ENCODE measurements at places on chromosomes 4 and X.

DNA sequence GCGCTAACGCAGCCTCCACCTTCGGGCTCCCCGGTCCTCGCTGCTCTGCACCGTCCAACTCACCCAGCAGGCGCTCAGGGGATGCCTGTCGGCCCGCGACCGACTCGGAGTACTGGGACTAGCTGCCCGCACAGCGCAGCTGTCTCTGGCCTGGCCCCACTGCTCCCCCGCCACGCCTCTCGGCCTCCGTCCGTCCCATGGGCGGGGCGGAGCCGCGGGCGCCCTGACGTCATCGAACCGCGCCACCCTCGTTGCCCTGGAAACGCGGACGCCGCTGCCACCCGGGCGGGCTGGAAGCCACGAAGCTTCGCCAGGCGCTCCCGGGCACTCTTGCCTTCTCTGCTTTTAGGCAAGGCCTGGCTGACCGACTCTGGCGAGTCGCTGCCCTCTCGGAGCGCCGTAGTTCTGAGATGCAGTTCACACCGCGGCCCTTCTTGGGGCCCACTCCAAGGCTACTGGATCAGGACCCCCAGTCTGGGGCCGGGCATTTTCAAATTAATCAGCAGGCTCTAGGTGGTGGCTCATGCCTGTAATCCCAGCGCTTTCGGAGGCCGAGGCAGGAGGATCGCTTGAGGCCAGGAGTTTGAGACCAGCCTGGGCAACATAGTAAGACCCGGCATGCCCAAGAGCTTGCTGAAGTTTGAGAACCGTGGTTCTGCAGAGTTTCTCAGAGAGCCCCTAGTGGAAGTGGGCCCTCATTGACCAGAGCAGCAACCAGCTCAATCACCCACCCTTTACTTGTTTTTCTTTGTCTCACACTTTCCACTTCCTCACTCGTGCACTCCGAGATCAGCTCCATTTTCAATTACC is 12.0 kb downstream of the ACOX3 start:
- DNase-seq: peak; percentile 83

DNA sequence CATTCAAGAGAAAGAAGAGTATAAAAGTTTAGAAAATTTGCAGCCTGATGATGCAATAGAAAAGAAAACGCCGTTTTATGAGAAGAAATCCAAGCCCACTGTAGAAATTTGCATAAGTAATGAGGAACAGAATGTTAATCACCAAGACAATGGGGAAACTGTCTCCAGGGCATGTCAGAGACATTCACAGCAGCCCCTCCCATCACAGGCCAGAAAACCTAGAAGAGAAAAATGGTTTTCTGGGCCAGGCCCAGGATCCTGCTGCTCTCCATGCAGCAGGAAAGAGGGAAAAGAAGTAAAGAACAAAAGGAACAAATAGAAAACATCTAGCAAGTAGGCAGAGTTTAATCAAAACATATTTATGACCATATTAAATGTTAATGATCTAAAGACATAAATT is 119.0 kb downstream of the ANKRD50 start:
- DNase-seq: no peak

- DNase-seq: no peak
Measured at GRCh38 chrX:132842460-132843238, 115.8 kb downstream of the HS6ST2 start.

DNA sequence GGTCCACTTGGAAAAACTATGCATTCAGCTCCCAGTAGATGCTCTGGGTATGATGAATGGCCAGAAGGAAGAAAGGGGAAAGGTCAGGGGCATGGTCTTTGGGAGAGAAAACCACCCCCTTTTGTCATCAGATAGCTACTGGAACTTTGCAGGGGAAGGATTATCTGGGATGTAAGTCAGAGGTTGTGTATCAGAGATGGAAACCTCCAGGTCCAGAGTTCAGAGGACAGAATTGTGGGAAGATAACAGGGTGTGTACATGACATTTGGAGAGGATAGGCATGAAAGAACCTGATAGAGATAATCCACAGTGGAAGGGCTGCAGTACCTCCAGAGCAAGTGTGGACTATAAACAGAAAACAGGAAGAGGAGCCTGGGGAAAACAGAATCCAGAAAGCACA is 262.7 kb downstream of the SPRY1 start:
- DNase-seq: no peak

DNA sequence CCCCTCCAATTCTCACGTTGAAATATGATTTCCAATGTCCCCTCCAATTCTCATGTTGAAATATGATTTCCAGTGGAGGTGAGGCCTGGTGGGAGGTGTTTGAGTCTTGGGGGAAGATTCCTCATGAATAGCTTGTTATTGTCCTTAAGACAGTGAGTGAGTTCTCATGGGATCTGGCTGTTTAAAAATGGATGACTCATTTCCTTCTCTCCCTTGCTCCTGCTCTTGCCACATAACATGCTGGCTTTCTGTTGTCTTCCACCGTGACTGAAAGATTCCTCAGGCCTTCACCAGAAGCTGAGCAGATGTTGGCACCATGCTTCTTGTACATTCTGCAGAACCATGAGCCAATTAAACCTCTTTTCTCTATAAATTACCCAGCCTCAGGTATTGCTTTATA is 346.8 kb upstream of the TECRL start:
- no peak for DNase-seq

- DNase-seq: no peak
Measured at GRCh38 chr4:95198961-95199360, 349.8 kb downstream of the UNC5C start.

GRCh38 chrX:149825424-149825823 is 43.7 kb downstream of the MAGEA9 start:
- no peak for DNase-seq

GRCh38 chr4:30802622-30803323 is 82.6 kb downstream of the PCDH7 start:
- DNase-seq: no peak

DNA sequence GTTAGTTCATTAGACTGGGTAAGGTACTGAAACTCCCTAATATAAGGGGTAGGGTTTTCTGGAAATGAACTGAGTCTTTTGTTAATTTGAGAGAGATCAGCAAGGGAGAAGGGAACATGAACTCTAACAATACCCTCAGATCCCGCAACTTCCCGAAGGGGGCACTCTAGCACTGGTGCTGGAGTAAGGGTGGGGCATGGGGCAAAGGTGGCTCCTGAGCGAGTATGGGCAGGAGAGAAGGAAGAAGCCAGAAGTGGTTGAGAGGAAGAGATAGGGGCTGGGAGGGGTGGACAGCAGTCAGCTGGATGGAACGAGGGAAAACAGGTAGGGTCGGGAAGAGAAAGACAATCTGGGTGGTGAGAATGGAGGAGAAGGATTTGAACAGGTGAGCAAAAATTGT is 183.2 kb upstream of the MAGEE2 start:
- no peak for DNase-seq

GRCh38 chr4:93334003-93334402 is 494.6 kb upstream of the ATOH1 start:
- DNase-seq: no peak

- DNase-seq: no peak
Measured at GRCh38 chrX:2301901-2302300, 198.9 kb downstream of the DHRSX start.

- DNase-seq: no peak
Measured at GRCh38 chr4:57137261-57137660, 27.1 kb upstream of the IGFBP7 start.

DNA sequence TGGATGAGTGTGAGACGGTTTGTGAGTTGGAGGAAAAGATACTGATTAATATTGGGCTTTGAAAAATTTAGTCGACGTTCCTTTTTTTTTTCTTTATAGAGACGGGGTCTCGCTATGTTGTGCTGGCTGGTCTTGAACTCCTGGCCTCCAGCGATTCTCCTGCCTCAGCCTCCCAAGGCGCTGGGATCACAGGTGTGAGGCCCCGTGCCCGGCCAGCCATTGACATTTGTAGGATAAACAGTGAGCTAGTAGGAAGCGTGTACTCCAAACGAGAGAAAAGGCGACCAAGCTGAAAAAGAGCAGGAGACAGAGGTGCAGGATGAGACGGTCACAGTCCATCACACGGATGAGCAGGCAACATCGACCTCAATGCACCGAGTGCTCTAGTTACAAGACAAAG is 19.4 kb downstream of the PPP2R3B start:
- DNase-seq: no peak

GRCh38 chr4:93764639-93765246 is 63.8 kb upstream of the ATOH1 start:
- DNase-seq: no peak

DNA sequence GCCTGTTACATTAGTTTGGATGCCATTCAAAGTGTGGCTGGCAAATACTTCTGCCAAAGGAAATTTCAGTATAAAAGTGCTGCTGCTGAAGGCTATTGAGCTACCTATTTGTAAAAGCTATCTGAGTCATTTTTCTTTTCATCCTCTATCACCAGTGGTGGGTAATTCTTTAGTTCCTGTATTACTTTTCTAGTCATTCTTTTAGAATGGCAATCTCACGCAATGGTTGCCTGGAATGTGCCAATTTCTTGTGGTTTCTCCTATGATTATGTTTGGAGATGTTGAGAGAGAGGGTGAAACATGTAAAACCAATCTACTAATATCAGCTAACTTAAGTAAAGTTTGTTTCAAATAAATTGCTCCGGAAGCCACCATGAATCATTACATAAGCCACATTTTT is 685.0 kb downstream of the RAPGEF2 start:
- DNase-seq: no peak

DNA sequence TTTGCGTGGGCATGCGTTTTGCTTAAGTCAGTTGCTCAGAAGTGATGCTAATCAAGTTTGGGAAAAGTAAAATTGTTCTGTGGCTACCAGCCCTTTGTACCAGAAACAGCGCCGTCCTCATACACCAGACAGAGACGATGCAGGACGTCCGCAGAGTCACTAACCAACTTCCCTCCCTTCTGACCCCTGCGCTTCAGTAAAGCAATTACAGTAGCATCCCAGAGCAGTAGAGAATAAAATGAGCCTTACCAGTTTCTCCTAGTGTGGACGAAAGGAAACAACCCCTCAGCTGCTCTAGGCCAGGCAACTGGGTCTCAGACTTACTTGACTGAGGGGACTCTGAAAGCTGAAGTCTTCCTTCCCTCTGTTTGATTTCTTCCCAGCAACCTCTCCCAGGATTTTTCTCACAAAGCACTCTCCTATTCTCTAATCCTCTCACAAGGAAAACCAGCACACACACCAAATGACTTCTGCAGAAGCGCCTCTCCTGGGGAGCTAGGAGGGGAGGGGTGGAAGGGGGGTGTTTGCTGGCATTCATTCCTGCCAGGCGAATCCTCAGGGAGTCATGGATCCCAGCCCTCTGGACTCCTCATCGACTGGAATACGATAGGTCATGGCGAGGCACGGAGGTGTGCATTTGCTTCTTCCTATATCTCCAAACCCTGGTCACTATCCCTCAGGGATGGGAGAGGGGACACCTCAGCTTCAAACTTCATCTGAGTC is 56.0 kb upstream of the MID1 start:
- no peak for DNase-seq

DNA sequence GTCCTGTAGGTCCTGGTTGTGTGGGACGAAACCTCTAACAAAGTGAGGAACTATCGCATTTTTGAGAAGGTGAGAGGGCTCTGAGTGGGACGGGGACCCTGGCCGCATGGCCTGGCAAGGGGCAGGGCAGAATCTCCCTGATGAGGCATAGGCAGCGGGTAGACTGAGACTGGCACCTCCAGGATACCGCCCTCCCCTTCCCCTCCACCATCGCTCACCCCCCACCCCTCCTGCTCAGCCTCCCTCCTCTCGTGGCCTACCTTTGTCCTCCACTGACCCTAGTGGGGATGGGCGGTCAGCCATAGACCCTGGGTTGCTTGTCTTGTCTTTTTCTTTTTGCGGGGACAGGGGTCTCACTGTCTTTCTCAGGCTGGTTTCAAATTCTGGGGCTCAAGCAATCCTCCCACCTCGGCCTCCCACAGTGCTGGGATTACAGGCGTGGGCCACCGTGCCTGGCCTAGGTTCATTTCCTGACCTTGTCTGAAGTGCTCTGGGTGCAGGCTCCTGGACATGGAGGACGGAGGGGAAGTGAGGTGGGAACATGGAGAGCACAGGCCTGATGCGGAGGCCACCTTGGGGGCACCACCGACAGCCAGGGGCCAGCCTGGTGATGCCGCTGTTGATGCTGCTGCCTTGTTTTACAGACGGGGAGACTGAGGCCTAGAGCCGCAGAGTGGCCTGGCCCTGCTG is 10.5 kb upstream of the ADD1 start:
- no peak for DNase-seq

- DNase-seq: no peak
Measured at GRCh38 chrX:10159145-10159468, 2.3 kb downstream of the CLCN4 start.

DNA sequence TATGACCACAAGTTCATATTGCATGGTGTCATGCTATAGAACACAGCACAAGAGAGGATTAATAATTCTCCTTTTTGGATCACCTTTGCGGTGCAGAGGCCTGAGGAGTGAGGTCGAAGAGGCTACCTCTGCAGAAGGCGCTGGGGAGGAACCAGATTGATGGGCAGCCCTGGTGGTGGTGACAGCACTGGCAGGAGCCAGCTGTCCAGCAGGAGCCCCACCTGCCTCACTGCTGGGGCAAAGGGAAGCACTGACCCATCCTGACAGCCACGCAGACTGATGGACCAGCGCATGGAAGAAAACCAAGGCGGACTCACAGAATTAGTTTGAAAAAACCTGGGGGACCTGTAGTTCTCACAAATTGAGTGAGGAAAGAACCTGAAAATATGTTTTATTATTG is 50.9 kb downstream of the COX18 start:
- no peak for DNase-seq

DNA sequence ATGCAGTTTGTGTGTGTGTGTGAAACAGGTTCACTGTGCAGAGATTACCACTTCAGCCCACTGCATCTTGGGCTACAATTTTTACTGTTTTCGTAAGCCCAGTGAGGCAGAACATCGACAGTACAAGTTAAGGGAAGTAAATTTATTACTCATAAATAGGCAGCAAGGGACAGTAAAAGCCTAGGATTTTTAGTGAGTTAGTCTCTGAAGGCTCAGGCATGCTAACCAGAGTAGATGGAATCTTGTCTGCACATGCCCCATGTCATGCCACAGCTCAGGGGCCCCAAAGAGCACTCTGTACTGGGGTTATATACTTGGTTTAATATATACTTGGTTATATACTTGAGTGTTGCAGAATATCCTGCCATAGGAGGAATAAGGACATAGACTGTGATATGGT is 825.7 kb downstream of the TECRL start:
- no peak for DNase-seq

DNA sequence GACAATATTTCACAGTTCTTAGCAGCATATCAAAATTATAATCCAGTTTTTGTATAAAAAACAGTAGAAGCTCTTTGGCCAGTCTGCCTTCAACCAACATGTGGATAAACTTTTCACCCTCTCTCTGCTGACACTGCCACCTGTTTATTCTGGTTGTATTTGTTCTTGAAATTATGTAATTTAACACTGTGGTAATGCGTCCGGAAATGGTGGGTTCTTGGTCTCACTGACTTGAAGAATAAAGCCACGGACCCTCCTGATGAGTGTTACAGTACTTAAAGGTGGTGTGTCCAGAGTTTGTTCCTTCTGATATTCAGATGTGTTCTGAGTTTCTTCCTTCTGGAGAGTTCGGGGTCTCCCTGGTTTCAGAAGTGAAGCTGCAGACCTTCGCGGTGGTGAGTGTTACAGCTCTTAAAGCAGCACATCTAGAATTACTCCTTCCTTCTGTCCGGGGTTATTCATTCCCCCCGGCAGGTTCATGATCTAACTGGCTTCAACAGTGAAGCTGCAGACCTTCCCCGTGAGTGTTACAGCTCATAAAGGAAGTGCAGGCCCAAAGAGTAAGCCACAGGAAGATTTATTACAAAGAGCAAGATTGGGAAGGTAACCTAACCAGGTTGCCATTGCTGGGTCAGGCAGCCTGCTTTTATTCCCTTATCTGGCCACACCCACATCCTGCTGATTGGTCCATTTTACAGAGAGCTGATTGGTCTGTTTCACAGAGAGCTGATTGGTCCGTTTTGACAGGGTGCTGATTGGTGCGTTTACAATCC is 15.7 kb downstream of the FAM184B start:
- no peak for DNase-seq
